ENCODE measurements at places on chromosomes 12 and 14.

DNA sequence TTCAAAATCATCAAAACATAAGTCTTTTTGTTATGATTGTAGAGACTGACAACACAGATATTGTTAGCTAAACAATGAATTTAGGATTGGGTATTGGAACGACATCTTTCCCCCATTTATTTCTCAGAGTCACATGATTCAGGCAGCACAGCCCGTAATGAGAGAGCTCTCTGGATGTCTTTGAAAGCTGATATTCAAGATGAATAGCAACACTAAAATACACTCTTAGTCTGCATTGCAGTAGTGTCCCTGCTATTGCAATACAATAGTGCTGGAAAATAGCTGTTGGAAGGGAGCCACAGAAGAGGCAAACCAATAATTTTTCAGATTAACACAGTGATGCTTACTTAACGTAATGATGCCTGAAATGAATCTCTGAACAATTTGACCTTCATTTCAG, 9.9 kb downstream of the GTSF1 start:
- DNase-seq, result no peak

GRCh38 chr14:88312257-88312656, 10.8 kb downstream of the KCNK10 start:
- no peak for DNase-seq

GRCh38 chr14:74583689-74584434, 28.2 kb downstream of the LTBP2 start:
- DNase-seq, result peak; percentile 86

DNA sequence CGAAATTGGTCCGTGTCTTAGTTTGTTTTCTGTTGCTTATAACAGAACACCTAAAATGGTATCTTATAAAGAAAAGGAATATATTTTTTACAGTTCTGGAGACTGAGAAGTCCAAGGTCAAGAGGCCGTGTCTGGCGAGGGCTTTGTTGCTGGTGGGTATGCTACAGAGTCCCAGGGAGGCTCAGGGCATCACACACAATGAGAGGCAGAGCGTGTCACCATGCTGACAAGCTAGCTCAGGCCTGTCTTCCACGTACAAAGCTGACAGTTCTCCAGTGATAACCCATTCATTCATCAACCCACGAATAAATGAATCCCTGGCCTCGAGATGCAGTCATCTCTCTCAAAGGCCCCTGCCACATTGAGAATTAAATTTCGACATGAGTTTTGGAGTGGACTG, 56.7 kb upstream of the AEBP2 start:
- no peak for DNase-seq

- peak; percentile 87 for DNase-seq
Observed at GRCh38 chr14:64761441-64762043, 57.3 kb downstream of the PLEKHG3 start.

DNA sequence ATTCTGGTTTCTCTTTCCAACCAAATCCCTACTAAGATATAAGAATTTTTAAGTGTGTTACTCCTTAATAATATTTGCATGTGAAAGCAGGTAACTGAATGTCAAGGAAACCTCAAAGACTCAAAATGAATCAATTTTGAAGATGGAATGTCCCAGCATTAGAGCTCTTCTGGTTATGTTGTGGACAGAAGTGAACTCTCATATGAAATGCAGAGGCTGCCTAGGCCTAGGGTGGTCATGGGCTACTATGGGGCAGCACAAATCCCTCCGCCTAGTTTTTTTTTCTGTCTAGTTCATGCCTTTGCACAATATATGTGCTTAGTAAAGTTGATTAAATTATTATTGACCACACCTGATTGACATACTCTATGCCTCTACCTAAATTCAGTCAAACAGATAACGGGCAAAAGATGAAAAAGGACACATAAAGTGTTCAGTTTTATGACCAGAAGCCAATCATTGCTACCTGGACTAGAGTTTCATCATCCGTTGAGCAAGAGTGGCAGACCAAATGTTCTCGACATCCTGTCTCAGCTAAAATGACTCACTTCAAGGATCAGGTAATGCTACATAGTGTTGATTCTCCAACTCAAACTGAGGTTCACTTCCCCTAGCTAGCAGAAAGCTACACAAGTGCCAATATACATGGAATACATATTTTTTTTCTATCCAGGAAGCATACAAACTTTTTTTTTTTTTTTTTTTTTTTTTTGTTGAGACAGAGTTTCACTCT, 1211.4 kb downstream of the VRK1 start:
- no peak for DNase-seq

DNA sequence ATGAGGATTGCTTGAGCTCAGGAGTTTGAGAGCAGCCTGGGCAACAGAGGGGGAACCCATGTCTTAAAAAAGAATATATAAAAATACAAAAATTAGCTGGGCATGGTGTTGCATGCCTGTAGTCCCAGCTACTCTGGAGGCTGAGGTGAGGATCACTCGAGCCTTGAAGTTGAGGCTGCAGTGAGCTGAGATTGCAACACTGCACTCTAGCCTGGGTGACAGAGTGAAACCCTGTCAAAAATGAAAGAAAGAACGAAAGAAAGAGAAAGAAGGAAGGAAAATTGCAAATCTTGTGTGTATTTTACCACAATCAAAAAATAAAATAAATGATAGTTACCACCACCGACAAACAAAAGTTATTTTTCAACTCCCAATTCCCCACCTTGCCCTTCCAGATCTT, 45.3 kb downstream of the SPRING1 start:
- DNase-seq, result no peak

DNA sequence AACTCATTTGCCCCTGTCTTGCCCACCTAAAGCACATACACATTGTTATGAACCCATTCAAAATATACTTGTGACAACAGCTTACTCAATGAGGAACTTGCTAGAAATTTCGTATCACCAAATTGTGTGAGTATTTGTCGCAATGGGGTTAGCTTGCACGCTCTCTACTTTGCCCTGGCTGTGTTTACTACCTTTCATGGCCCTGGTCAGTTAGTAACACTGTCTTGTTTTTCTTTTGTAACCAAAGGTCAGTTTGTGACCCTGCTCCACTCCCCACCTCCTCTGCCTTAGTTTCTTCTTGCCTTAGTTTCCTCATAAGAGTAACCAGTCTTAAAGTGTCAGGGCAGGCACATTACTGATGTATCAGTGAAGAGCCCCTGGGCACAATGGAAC, 205.8 kb upstream of the EEA1 start:
- DNase-seq, result no peak

DNA sequence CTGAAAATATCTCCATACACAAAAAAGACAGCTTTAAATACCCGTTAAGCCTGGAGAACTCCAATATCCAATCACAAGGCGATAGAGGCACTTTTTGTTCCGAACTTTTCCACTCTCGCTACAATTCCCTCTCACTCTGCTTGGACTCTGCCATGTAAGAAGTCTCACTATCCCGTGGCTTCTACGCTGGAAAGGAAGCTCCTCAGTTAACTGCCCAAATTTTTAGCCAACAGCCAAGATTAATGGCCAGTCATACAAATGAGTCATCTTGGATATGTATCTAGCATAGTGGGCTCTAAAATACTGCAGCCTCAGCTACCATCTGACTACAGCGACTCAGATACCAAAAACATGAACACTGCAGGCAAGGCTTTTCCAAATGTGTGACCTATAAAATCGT, 45.5 kb upstream of the RERGL start:
- no peak for DNase-seq

- DNase-seq, result no peak
Observed at GRCh38 chr12:40327535-40327934, 102.7 kb downstream of the LRRK2 start.

- no peak for DNase-seq
Observed at GRCh38 chr12:104720339-104721038, 237.6 kb downstream of the SLC41A2 start.

GRCh38 chr14:72700338-72701236, 193.3 kb downstream of the DPF3 start:
- DNase-seq, result no peak

GRCh38 chr14:20757965-20758364, 10.2 kb upstream of the EDDM3B start:
- DNase-seq, result no peak

DNA sequence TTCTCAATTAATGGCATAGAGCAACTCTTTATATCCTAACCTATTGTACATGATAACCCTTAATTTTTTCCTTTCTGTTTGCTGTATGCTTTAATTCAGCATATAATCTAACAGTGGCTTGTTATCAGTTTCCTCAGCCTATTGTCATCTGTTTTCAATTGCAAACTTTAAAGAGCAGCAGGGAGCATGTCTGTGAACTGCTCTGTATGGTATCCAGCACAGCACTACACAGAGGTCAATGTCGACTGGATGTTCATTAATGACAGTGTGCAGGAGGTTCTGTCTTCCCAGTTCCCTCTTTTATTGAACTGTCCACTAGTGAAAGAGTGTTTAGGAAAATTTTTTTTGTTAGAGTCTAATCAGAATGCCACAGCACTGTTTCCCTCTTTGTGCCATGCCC, 609.1 kb downstream of the SOX5 start:
- DNase-seq, result no peak

- no peak for DNase-seq
Observed at GRCh38 chr12:44709166-44709565, 166.9 kb downstream of the NELL2 start.

DNA sequence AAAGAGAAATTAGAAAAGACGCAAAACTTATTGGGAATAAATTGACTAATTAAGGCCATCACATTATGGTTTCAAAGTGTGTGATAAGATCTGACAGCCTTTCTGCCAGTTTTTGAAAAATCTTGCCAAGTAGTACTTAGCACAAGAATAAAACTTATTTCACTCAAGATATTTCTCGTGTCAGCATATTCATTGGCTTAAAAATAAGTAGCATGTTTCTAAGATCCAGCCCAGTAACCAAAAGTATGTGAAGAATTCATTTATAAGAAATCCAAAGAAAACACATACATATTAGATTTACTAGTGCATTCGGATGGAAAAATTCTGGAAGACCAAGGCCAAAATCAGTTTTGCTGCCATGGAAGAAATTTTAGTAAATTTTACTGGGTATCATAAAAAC, 1135.0 kb downstream of the GALC start:
- DNase-seq, result no peak

DNA sequence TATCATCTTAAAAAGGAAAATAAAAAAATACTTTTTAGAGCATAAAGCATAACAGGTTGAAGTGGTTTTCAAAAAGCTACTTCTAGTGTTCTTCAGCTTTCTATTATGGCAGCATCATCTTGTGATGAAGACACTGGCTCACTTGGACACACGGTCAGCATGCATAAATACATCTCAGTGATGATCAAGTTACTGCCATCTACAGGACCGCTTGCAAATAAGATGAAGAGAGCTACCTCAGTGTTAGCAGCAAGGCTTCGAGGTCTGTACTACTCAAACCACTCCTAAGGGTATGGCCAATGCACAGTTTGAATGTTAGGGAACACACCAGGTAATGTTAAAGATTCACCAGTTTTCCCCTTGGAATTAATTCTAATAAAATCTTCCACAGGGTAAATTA, 58.8 kb downstream of the GALC start:
- no peak for DNase-seq

DNA sequence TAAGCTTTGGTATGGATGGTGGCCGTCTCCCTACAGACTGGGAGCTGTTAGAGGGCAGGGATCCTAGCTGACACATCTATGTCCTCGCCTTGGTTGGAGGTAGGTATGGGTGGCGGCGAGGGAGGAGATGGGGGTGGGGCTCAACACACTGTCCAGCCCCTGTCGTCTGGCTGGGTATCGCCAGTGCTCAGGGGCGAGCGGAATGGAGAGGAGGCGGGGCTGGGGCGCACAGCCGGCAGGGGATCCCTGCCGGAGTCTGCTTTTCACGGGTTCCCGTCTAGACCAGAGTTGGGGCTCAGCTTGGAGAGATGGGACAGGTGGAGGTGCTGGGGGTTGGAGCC, 16.1 kb downstream of the TAMALIN start:
- no peak for DNase-seq

- peak; percentile 61 for DNase-seq
Observed at GRCh38 chr12:124028555-124028925, 55.5 kb downstream of the ZNF664 start.

DNA sequence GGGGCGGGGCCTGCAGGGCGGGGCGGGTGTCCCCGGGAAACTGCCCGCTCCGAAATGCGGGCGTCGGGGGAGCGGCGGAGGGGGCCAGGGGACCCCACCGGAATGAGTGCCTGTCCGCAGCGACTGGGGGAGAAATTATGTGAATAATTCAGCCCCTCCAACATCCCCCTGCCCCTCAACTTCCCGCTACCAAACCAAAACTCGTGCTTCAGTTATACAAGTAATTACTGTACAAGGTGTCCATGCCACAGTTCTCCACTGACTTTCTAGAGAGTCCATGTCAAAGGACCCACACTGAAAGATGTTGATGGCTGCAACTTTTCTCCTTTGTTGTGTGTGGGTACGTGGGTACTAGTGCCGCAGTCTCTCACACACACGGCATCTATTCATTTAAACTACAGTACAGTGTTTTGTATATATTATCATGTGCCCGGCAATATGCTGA, 414 bp upstream of the CDK17 start:
- DNase-seq, result no peak

- no peak for DNase-seq
Observed at GRCh38 chr12:103462675-103463074, 33.1 kb downstream of the C12orf42 start.

- peak; percentile 88 for DNase-seq
Observed at GRCh38 chr12:6195665-6196535, 4.3 kb upstream of the CD9 start.

DNA sequence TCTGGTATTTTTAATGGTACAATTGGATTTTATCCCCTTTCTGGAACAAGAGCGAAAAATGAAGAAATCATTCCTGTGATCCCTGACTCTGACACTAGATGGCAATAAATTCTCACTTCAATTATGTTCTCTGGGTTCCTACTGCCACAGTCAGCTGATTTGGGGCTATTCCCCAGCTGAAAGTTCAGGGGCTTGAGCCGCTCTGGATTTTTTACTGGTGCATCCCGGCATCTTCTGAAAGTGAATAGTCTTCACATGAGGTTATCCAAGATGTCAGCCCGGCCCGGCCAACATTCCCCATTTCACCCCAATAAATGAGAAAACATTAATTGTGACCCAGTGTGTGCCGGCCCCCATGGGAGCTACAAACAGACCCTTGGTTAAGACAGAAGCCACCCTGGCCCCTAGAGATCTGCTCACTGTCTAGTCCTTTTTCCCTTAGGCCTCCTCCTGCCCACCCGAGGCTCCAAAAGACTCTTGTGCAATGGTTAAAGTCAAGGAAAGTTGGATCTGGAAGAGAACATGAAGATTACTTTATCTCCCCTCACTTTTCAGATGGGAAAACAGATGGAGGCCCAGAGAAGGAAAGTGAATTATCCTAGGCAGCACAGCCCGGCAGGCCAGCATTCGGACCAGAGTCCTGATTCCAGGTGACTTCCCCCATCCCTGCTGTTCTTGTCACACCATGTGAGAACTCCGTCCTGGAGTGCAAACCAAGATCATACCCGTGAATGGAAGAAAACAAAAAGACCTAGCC, 20.8 kb downstream of the CKAP4 start:
- peak; percentile 18 for DNase-seq

GRCh38 chr12:22518998-22519397, 25.3 kb downstream of the C2CD5 start:
- DNase-seq, result no peak

DNA sequence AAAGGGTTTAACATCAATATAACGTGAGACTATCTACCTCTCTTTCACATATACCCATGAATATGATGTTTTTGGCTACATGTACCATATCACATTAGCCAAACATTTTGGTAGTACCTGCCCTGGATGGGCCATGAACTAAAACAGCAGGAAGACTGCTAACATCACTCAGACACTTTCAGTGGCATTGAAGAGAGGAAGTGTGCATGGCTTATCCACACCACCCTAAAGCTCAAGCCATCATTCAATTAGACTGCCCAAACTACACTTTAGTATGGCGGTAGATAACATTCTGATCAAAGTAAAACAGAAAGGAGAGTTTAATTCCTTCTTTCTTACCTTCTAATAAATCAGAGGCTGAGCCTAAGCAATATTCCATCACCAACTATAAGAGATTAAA, 103.0 kb downstream of the PEBP1 start:
- DNase-seq, result no peak

Measured in thyroid gland (tissue), 4 donors.